NCI-H1105 treated with DMSO at 0.1 percent for 48 hours (cell line): ENCODE measurements at places on chromosomes 12 and 14.

- DNase-seq, result no peak
These were observed 121.5 kb downstream of the MNAT1 start for GRCh38 chr14:60856111-60856510.

GRCh38 chr14:65318636-65319506 lies 93.7 kb upstream of the FUT8 start:
- DNase-seq, result no peak

DNA sequence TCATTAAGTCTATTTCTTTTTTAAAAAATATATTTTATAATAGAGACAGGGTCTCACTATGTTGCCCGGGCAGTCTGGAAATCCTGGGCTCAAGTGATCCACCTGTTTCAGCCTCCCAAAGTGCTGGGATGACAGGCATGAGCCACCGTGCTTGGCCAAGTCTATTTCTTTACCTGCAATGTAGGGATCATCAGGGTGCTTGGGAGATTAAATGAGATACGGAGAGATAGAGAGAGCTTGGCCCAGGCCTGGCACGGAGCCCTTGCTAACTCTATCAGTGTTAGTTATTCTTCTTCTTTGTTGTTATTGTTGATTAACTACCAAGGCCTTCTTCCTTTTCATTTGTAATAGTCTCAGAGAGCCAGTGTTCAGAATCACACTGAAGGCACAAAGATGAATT lies 3.1 kb downstream of the CABP1 start:
- no peak for DNase-seq

DNA sequence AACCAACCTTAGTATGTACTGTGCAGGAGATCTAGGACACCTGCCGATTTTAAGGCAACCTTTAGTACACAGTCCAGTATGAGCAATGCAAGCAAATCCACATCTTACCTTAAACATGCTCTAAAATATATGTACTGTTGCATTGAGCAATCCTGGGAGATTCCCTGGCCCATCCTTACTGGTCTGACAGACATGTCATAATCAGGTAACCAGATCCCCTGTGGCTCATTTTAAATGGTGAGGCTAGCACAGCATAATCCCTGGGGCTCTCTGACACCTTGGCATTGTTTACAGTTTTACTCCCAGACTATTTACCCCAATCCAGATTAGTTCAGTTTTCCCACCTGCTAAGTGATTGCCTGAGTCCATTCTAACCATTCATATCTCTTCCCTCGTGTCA lies 15.1 kb downstream of the BMAL2 start:
- no peak for DNase-seq

DNA sequence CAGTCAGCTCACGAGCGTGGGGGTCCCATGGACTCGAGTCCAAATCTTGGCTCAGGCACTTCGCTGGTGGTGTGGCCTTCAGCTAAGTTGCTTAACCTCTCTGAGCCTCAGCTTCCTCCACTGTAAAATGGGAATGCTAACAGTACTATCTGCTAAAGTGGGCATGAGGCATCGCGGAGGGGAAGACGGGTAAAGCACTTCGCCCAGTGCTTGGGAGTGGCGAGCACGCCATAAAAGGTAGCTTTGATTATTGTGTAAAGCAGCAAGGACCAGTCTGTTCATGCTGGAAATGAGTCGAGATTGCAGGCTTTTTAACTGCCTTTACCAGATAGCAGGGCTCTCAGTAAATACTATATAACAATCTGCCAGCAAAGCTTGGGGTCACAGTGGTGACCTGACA lies 24.5 kb downstream of the HRK start:
- DNase-seq, result no peak

- DNase-seq, result no peak
These were observed 1293.6 kb downstream of the AACS start for GRCh38 chr12:126358806-126359205.

DNA sequence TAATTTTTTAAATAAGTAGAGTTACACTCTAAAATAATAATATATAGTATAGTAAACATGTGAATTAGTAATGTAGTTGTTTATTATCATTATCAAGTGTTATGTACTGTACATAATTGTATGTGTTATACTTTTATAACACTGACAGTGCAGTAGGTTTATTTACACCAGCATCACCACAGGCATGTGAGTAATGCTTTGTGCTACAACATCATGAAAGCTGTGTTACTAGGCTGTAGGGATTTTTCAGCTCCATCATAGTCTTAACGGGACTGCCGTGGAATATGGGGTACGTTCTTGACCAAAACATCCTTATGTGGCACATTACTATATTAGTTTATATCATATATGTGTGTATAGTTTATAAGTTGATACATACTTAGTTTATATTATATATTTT lies 8.6 kb downstream of the FNTB start:
- DNase-seq, result no peak

DNA sequence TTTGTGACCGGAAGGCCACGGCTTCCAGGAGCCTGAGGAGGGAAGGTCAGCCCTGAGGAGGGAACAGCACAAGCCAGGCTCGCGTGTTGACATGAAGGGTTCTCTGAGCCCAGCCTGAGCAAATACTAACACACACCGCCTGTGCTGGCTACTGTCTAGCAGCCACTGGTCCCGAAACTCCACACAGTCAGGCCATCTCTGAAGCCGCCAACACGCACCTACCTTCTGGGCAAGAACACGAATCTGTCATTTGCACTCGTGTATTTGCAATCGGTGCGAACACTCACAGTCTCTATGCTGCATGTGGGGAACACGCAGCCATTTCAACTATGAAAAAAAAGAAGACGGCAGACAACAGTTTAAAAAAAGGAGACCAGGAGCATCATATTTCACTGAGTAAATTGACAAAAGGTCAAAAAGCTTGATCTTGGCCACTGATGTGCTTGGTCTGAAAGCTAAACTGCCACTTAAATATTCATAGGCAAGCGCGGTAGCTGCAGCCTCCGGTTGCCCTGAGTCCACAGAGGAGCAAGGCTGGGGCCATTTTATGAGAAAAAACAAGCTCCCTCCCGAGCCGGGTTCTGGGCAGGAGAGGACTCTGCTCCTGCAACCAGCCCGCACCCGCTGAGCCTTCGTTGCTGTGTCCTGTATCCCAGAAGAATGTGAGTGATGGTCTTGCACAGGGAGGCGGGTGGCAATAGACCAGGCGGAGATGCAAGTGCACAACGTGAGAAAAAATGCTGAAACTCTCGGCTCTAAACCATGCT lies 57.8 kb downstream of the RIMBP2 start:
- DNase-seq, result no peak

GRCh38 chr12:3055704-3056467 lies 21.3 kb upstream of the TSPAN9 start:
- DNase-seq, result no peak

GRCh38 chr12:38586789-38587188 lies 270.2 kb downstream of the ALG10B start:
- DNase-seq, result no peak

- DNase-seq, result no peak
These were observed 21.6 kb upstream of the TESC start for GRCh38 chr12:117120787-117121186.

- peak; percentile 97 for DNase-seq
These were observed 775 bp upstream of the ARID2 start for GRCh38 chr12:45728630-45729232.

- DNase-seq, result peak; percentile 49
These were observed 179.0 kb downstream of the RIMBP2 start for GRCh38 chr12:130537051-130537450.

DNA sequence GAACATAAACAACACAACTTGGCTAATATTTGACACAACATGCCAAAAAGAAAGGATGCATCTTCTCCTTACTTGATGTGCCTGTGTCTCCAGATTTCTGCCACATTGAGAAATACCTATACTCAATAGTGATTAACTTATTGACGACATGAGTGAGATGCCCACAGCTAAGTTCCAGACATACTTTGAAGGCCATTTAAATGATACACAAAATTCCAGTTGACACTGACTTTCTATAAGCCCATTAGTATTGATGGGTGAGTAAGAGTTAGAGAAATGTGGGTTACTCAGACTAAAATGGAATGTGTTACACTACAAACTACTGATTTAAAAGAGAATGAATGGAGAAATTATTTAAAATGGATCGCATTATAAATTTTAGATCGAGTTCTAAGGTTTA lies 838.2 kb upstream of the MGAT4C start:
- DNase-seq, result no peak

GRCh38 chr14:36452860-36453259 lies 67.2 kb downstream of the NKX2-1 start:
- DNase-seq, result peak; percentile 57

DNA sequence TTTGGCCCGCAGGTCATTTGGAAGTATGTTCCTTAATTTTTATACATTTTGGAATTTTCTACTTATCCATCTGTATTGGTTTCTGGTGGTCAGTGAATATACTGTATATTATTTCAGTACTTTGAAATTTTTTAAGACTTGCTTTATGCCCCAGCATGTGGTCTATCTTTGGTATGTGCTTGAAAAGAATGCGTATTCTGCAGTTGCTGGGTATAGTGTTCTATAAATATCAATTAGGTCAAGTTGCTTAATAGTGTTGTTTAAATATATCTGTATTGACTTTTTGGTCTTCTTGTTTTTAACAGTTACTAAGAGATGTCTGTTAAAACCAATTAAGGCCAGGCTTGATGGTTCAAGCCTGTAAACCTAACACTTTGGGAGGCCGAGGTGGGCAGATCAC lies 21.7 kb upstream of the SIX1 start:
- DNase-seq, result no peak

DNA sequence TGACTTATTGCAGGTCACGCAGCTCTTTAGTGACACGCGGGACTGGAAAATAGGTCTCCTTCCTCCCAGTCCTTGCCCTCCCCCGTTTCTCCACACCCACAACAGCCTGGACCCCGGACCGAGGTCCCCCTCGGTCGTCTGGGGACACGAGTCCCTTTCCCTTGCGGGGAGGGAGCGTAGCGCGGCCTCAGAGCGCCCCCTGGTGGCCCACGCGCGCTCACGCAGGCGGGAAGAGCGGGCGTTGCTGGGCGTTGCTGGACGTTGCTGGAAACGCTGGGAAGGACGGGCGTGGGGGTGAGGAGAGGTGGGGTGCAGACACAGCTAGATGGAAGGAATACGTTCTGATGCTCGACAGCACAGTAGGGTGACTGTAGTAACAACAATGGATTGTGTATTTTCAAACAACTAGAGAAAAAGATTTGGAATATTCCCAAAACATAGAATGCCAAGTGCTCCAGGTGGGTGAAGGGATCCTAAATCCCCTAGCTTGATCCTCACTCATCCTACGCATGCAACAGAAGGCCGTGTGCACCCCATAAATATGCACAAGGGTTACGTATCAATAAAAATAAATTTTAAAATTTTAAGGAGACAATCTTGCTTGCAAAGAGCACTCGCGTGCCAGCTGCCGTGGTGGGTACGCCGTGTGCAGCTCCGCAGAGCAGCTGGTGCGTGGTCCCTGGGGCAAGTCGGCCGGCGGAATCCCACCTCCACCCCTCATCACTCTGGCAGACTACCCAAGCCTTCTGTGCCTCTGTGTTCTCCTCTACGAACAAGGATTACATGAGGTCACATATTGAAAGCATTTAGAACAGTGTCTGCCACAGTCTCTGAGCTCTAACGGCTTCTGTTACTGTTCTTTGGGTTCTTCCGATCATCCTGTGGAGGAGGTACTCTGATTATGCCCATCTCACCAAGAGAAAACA lies 87.4 kb downstream of the B4GALNT3 start:
- DNase-seq, result peak; percentile 40

DNA sequence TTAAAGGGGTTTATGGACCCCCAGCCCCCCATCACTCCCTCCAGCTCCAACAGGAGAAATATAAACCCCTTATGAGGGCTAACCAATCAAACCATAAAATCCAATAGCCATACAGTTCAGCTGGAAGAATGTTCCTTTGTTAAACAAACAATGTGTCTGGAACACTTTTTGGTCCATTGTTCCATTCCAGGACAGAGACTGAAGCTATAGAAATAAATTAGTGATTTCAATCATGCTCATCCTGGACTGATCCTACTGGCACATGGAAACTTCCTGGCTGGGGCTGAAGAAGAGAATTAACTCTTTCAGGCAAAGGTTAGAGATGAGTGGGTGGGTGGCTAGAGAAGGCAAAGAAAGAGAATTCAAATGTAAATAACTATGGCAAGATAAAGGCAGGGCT lies 63.4 kb downstream of the ANO2 start:
- no peak for DNase-seq

- DNase-seq, result no peak
These were observed 336.3 kb downstream of the NOVA1 start for GRCh38 chr14:26261368-26262122.

- no peak for DNase-seq
These were observed 31.6 kb upstream of the AMIGO2 start for GRCh38 chr12:47111392-47111778.

DNA sequence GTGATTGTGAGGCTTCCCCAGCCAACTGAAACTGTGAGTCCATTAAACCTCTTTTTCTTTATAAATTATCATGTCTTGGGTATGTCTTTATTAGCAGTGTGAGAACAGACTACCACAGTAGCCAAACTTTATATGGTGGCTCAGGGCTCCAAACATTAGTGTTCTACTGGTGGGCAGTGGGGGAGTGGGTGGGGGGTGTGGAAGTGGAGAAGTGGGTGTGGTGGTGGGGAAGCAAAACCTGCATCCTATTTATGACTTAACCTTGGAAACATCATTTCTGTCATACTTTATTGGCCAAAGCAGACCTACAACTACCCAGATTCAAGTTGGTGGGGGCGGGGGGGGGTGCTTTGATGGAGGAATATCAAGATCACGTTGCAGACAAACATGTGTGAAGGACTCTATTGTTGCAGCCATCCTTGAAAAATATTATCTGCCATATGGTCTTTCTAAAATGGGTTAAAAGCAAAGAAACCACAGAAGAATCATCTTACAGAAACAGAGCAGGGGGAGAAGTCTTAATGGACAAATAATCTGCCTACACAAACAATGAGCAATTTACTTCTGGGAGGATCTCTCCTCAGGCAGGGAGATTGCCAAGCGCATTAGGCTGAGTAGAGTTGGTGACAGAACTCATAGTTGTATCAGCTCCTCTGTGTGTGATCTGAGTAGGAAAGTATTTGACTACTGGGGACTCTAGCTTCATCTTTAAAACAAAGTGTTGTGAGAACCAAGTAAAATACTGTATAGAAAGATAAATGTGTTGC lies 1.4 kb upstream of the PWP1 start:
- DNase-seq, result no peak
